ENCODE measurements at places on chromosomes 13 and 19. TPM values are rescaled to one million over a fixed set of nuclear protein-coding genes. Genes with fewer than 3 reads are reported as not detected.

GRCh38 chr19:17081672-17082630, 6.4 kb downstream of the MYO9B start:
- DNase-seq: no peak

Gene URAD
- not detected for total RNA-seq

Gene LRRC8E
- total RNA-seq: 15.1 TPM

Gene LILRB2
- not detected for total RNA-seq

- no peak for DNase-seq
Measured at GRCh38 chr13:32863596-32863995, 152.6 kb upstream of the KL start.

DNA sequence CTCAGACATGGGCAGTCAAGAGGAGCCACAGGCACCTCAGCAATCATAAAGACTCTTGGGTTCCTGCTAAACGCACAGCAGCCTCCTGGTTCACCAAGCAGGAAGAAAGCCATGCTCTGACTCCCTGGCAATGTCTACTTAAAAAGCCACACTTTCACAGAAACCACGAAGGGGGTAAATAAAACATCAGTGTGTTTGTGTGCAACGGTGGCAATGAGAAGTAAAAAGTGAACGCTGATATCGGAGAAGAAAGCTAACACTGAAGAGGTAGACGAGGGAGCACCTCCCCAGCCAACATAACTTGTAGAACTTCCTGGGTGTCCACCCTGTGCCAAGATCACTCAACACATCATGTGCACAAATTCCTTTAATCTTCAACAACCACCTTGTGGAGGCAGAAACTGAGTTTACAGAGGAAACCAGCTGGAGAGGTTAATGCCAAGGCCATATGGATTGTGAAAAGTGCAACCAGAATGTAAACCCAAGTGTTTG, 30.2 kb downstream of the HSPH1 start:
- DNase-seq: no peak

GRCh38 chr13:76773448-76774094, 112.6 kb downstream of the KCTD12 start:
- DNase-seq: no peak
